ENCODE measurements at places on chromosomes 1 and 21.

DNA sequence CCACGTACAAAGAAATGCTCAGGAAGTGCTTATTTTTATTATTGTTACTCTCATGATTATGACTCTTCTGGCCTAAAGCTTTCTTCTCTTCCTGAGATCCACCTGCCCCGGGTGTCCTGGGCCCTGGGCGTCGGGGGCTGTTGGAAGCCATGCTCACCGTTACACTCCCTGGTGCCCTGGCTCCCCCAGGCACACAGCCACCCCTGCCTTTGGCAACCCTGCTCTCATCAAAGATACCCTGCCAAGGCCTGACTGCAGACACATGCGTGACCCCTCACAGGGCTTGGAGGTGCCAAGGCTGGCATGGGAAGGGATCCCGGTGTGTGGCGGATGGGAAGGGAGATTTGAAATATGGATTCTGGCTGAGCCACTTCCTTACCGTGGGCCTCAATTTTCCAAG lies 3.3 kb upstream of the KISS1 start:
- no peak for DNase-seq

DNA sequence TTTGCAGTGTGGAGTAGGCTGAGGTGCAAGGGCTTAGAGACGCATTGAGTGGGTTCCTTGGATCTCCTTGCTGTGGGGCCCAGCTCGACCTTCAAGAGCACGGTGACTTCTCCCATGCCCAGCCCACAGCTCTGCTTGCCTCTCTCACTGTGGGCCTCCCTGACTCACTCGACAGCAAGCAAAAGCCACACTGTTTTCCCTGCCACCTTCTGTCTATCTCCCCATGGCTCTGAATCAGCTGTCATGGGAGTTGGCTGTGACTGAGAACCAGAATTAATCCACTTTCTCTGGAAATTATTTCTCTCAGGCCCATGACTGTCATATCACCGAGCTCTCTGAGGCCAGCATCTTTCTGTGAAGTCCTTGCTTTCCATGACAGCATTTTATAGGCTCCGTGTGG lies 140.7 kb downstream of the NOS1AP start:
- no peak for DNase-seq

DNA sequence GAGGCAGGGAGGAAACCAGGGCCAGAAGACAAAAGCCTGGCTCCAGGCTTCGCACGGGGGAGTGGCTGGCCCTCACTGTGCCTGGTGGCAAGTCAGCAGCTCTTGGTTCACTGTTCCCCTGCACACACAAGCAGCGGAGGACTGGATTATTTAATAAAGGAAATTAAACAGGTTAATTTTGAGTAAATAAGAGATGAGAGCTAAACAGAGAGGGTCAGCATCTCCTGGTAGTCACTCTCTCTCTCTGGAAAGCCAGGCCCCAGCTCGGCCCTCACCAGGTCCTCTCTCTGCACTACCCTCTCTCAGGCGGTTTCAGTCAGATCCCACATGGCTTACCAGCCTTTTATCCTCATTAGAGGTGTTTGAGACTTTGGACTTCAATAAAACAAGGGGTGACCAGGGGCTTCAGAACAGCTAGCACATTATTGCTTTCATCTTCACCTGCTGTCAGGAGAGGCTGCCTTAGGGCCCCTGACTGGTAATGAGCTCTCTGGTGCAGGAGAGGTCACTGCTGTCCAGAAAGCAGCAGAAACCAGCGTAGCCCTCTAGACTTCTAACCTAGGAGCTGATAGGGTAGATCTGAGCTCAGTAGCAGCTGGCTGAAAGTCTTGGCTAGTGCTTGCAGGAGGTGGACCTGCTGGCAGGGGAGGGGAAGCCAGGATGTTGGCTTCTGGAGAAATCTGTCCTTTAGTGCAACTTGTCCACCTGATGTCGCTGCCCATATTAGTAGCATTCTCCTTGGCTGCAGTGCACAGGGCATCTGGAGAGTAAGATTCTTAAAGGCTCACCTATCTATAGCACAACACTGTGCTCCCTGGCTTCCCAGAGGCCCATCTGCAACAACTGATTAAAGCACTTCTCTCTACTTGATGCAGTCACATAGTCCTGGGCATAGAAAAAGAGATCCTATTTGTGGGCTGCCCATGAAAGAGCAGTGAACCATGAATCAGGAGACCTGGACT lies 45.9 kb downstream of the SYT6 start:
- DNase-seq, result no peak

DNA sequence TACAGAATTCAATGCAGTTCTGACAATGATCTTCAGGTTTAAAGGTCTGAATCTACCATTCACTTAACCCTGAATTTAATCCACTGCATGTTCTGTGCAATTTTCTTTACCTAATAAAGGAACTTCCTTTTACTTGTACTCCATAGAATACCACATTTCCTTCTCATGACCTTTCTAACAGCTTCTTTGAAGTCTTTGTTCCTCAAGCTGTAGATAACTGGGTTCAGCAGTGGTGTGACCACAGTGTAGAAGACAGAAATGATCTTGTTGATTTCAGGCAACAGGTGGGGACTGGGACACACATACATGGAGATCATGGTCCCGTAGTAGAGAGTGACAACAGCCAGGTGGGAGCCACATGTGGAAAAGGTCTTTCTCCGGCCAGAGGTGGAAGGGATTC lies 878 bp downstream of the OR11L1 start:
- DNase-seq, result no peak

GRCh38 chr1:116710420-116711262 lies 43.1 kb upstream of the IGSF3 start:
- DNase-seq, result no peak

GRCh38 chr1:54259546-54260140 lies 59.7 kb downstream of the MRPL37 start:
- no peak for DNase-seq

DNA sequence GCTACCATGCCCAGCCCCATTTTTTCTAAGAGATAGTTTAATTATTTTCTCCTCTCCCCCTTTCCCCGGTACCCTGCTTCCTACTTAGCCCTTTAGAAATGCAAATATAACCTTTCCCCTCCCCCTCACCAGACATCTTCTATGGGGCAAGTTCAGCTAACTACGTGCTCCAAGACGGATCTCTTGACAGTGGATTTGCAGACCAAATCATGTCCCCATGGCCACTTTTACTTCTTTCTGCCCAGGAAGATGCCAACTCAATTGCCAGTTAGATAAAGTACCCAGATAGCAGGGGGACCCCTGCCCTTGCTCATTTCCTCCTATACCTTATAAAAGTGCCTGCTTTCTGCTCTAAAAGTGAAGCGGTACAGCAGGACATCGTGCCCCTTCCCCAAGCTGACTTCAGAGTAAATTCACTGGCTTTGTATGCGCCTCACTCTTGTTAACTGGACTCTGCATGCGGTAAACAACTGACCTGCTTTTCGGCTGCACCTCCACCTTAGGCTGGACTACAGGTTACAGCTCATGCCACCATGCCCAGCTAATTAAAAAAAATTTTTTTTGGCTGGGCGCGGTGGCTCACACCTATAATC lies 7.4 kb downstream of the DNAJC11 start:
- DNase-seq, result no peak

GRCh38 chr21:45817345-45817744 lies 164.2 kb upstream of the COL6A1 start:
- no peak for DNase-seq

DNA sequence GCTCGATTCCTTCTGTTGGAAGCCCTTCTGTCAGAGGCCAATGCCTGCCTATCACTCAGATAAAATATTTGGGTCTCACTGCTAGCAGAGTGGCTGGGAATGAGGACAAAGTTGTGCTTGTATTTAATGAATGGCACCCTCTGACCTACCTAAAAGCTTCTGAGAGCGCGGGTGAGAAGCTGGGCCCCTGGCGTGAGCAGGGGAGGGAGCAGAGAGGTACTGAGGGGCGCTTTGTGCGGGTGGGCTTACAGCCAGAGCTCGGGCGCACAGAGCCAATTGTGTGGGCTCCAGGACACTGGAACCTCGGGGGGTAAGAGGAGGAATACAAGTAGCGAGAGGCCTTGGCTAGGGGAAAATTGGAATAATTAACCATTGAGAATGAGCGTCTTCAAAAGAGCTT lies 32.3 kb downstream of the PCAT6 start:
- DNase-seq, result no peak

DNA sequence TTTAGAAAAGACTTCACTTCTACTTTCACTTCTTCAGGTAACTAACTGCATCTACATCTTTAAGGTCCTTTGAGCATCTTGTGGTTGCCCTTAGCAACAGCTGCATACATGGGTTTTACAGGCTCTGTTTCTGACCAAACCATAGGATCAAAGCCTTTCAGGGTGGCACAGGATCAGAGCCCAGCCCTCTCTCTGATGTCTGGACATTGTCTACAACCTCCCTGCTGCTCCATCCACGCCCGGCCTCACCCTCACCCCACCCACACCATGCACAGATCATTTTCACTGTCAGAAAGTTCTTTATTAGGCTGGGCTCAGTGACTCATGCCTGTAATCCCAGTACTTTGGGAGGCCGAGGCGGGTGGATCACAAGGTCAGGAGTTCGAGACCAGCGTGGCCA lies 5.2 kb downstream of the NCF2 start:
- DNase-seq, result no peak

DNA sequence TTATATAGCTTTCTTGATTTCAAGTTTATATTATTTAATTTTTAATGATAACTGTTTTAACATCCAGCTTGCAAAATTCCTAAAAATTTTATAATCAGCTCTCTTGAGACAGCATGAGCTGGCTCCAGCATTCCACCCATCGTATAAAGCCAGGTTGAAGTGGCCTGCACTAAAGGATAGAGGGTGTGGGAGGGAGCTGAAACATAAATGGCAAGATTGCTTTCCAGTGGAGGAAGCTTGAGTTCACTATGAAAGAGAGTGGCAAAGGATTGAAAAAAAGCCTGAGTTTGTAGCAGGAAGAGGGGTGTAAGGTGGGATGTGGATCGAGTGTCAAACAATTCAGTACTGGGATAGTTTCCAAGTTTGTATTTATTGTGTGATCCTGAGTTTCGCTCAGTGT lies 48.5 kb upstream of the ZNF644 start:
- DNase-seq, result no peak

- no peak for DNase-seq
These were observed 33.8 kb downstream of the STPG1 start for GRCh38 chr1:24379733-24380315.

- no peak for DNase-seq
These were observed 52.1 kb upstream of the LGALS8 start for GRCh38 chr1:236471653-236472052.

DNA sequence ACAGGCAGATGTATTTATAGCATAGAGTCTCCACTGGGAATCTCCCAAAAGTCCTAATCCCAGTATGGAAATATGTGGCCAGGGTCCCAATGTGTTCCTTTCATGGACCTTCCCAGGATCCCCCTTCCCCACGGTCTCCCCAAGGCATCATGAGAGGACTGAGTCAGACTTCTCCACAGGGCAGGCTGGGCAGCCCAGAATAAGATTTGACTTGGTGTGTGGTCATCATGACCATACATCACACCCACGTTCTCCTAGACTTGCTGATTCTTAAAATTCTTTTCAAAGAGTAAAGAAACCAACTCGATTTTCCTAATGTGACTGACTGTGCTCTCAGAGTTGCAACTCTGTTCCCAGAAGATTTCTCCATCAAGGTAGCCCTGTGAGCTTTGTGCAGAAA lies 93.9 kb upstream of the CD34 start:
- DNase-seq, result no peak

- DNase-seq, result no peak
These were observed 27.5 kb downstream of the OVGP1 start for GRCh38 chr1:111399792-111400610.

GRCh38 chr1:172338295-172338735 lies 82.2 kb upstream of the C1orf105 start:
- DNase-seq, result no peak

- peak; percentile 1 for DNase-seq
These were observed 283.1 kb downstream of the GRIK1 start for GRCh38 chr21:29656504-29657239.

DNA sequence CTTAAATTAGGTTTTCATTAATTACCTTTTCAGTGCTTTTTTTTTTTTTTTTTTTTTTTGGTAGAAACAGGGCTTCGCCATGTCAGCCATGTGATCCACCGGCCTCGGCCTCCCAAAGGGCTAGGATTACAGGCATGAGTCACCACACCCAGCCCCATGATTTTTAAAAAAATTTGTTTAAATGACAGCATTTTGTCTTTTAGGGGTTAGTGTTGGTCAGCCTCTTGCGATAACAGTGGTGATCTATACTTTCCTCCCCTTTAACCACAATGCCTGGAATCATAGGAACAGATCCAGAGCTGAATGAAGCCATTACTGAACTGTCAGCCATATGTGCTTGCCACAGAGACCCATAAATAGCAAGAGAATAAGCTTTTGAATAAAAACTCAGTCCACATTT lies 73.9 kb downstream of the CACHD1 start:
- DNase-seq, result no peak

- no peak for DNase-seq
These were observed 122.8 kb upstream of the SLC25A33 start for GRCh38 chr1:9416506-9416905.

GRCh38 chr1:149993181-149993580 lies 17.3 kb downstream of the OTUD7B start:
- DNase-seq, result no peak

DNA sequence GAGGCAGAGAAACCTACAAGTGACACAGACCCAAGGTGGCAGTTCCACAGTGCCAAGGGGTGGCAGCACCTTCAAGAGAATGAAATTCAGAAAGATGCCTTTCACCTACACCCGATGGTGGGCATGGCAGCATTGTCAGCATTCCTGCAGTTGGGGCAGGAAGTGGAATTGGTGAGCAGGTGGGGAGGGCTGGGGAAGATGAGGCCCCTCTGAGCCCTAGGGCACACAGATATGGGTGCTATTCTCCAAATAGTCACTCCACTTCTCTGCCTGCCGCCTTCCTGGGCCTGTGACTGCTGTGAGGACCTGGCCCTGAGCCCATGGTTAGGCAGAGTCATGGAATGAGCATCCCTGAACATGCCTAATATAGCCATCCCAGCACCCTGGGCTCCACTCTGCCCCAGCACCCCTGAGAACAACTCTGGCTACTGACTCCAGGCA lies 8.3 kb downstream of the SHISA4 start:
- no peak for DNase-seq

DNA sequence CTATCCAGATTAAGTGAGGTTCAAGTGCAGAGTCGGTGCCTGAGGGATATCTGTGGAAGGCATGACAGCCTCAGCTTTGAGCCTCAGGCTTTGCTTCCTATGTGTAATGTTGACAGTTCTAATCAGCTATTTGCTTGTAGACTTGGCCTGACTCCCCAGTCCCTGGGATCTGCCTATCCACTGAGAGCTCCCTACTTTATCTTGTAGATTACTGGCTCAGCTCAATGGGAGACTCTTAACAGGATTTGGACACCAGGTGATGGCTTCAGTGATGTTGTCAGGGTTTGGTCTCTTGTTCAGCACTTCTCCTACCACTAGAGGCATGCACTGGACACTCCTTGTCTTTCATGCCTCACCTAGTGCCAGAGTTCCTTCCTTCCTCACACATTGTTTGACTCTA lies 126.6 kb upstream of the BEND5 start:
- DNase-seq, result no peak

GRCh38 chr1:2067393-2067792 lies 17.2 kb downstream of the PRKCZ start:
- no peak for DNase-seq

DNA sequence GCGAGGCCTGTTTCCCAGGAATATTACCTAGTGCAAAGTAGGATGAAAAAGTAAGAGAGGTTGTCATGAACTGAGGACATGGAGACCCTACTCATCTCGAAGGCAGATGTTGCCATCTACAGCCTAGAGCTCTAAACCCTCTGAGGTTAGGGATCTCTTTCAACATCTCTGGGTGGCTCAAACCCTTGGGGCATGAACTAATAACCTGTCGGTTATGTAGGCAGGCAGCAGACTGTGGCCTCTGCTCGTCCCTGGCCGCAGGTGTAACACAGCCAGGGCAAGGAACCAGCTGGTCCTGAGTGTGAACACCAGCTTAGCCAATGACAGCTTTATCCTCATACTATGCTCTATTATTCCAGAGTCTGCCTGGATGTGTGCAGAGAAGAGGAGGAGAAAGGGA lies 13.2 kb downstream of the CAPZB start:
- DNase-seq, result no peak

Measured in bone marrow (tissue), 2 donors.